ENCODE measurements at places on chromosomes 11 and 22.

- no peak for DNase-seq
These were observed 33.5 kb upstream of the GNAZ start for GRCh38 chr22:23036684-23037428.

- no peak for DNase-seq
These were observed 83.6 kb upstream of the LRRC55 start for GRCh38 chr11:57098191-57098590.

DNA sequence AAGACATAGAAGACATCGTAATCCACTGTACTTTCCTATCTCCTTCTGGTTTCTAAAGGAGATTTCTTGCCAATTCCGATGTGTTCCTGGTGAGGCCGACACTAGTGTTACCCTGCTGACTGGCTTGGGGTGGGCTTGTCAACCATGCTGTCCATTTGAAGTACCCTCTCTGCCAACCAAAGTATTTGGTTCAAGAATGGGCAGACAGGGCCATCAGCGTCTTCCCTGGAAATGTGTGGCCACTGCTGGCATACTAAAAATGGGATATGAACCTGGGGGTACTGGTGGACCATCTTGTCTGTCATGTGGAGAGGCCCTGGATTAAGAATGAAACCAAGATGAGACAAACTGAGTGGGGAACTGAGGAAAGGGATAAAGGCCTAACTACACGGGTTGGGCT, 1.8 kb upstream of the VSTM5 start:
- no peak for DNase-seq

DNA sequence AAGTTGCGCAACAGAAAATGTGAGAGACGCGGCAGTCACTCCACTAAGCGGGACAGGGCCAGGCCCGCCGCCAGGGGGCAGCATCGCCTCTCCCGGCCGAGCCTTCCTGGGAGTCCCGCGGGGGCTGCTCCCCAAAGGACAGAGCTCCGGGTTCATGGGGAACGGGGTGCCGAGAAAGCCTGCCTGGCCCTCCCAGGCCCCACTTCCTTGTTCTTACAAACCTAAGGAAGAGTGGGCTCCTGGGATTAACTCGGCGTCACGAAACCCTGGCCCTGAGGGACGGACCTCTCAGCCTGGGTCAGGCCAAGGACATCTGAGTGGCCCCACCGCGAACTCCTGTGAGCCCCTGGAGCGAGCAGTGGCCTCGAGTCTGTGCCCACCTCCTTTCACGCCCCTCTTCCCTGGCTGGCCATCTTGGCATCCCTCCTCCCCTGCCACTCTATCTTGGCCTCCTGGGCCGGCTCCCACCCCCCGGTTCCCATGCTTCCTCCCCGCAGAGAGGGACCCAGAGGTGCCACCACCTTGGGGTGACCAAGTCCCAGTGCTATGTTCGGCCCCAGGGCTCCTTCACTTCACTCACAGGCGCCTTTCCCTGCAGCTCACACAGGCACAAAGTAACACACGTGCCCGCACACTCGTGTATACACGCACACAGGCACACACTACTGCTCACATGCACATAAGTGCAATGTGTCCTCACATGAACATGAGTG, 99.9 kb upstream of the FGF3 start:
- DNase-seq, result peak; percentile 24

DNA sequence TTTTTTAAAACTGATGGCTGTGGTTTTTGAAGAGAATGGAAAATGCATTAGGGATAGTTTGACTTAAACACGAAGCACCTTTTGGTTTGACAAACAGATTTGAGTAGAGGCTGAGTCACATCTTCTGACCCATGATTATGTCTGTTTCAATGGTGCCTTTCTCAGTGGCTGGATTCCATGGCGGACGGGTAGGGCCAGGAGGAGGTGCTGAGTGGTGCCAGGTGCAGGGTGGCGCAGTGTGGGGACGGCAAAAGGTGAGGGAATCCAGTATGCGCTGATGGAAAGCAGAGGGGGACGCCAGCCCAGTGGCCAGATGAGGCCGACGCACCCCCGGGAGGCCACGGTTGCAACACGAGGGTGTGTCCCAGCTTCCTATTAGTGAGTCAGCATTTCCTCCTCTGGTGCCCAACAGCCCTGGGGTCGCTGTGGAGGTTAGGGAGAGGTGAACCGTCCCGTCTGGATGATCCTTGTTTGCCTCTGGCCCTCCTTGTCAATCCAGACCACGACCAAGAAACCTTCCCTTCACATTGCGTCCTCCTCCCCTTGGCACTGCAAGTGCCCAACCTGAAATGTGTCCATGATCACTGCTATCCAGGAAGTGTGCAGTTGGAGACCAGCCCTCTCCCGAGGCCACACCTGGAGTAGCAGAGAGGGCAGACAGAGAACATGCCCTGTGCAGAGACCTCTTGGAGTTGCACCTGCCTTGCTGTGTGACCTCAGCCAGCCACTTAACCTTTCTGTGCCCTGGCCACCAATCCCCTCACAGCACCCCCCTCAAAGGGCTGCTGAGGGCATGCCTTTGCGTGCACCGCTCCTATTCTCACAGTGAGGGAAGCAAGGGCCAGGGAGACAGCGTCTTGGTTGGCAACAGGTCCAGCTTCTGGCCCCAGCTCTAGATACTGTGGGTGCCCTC, 32.5 kb upstream of the ATXN10 start:
- no peak for DNase-seq

- DNase-seq, result no peak
These were observed 5.7 kb upstream of the LSP1 start for GRCh38 chr11:1847006-1847735.

GRCh38 chr22:35629406-35630216, 12.5 kb upstream of the MB start:
- DNase-seq, result peak; percentile 91

DNA sequence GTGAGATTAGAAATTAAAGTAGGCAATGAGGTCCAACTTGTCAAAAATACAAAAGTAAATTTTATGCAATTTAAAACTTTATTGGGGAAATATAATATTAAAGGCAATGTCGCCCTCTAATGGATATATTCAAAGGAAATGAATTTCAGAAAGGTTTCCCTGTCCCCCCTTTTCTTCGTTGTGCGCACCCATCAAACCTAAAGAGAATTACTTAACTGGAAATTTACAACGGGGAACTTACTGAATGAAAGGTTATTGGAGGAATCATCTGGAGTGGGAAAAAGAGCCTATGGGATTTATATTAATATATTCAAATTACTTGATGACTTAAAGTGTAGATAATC, 1.7 kb upstream of the ABTB2 start:
- DNase-seq, result no peak

GRCh38 chr22:28983190-28983589, 78.4 kb downstream of the C22orf31 start:
- no peak for DNase-seq

GRCh38 chr11:115873813-115874212, 369.6 kb upstream of the CADM1 start:
- no peak for DNase-seq

- no peak for DNase-seq
These were observed 51.4 kb downstream of the GRIK4 start for GRCh38 chr11:120562806-120563425.

DNA sequence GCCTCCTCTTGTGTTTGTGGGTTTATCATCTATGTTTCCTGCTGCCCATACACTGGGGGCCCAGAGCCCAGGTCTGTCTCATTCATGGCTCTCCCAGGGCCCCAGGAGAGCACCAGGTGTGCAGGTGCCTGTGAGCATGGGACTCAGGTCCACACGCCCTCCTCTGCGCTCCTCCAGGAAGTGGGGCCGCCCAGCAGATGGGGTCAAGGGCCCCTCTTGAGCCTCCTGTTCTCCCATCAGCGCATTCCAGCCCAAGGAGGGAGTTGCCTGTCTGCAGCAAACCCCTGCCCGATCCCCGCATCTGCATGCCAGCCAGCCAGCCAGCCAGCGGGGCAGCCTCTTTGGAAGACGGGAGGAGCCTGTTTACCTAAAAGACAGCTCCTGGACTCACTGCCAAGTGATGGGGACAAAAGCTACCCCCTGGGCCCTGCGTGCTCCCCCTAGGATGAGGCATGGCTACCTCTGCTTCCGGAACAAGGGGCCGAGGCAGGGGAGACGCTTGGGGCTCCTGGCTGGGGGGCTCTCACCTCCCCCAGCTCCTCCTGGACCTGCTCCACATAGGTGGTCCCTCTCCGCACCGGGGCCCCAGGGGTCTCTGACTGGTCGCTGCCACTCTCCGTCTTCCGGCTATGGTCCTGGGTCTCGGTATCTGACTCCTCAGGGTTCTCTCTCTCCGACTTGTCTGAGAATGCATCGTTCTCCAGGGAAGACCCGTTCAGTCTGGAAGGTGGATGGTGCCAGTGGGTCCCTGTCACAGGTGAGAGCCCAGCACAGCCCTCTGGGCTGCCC, 49.7 kb upstream of the CARS1 start:
- DNase-seq, result no peak

DNA sequence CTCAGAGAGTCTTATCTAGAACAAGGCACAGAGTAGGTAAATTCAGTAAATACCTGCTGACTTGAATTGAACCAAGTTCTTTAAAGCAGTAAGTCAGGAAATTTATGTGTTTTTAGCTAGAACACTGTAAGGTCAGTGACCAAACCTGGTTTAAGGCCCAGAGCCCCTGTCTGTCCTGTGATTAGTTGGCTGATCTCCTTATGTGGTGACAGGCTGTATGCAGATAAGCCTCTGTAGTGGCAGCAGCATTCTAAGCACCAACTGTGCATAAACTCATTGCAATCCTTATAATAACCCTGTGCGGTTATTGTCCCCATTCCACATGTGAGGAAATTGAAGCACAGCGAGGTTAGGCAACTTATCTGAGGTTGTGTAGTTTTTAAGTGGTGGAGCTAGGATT, 40.5 kb downstream of the FBXO7 start:
- no peak for DNase-seq

GRCh38 chr11:95070471-95070870, 3.8 kb downstream of the SRSF8 start:
- DNase-seq, result no peak

GRCh38 chr11:66715346-66716085, 13.5 kb downstream of the SPTBN2 start:
- no peak for DNase-seq

- no peak for DNase-seq
These were observed 11.6 kb upstream of the MTFP1 start for GRCh38 chr22:30413745-30414524.

DNA sequence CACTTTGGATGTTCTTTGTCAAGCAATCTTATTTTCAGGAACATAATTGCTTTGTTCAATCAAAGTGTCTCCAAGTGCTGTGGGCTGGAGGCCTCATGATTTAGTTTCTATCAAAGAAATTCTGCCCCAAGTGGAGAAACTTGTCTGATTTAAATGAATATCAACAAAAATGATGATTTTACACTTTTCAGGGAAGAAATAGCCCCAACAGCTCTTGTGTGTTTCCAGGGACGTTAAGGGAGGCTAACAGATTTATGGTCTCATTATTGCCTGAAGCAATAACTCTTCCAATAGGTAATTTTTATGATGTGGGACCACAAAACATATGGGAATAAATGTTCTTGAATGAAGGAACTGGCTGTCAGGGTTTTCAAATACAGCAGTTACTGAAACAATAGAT, 699.1 kb downstream of the FAM181B start:
- no peak for DNase-seq

- no peak for DNase-seq
These were observed 311.2 kb upstream of the FAT3 start for GRCh38 chr11:91913407-91913806.

DNA sequence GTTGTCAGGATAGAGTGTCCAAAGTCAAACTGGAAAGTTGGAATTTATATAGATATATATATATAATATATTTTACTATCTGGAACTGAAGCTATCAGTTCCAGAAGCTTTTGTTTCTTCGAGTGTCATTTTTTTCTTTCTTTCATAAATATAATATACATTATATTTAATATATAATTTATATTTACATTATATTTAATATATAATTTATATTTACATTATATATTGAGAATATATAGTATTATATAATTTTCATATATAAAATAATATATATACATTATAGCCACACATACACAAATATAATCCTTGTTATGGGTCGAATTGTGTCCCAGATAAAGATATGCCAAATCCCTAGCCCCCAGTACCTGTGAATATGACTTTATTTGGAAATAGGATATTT, 842.3 kb upstream of the LRRC4C start:
- no peak for DNase-seq

DNA sequence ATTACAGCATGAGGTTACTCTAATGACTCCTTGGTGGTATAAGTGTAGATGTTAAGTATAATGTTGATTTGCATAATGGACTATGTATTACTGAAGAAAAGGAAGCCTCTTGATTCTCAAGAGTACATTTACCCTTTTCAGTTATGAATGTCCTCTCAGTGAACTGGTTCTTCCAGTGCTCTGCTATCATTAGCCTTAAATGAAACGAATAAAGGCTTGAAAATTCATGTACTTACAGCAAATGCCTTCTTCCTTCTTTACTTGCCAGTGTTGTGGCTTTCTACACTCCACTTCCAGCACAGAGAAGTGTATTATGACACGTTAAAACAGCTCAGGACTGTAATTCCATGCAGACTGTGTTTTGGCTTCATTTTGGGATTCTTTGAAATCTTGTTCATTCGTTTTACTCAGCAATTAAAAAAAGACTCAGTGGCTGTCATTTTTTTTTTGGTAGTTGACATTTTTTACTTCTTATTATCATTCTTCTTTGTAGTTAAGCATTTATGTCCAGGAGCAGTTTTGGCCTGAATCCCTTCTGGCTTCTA, 96.9 kb downstream of the MTMR3 start:
- no peak for DNase-seq

- DNase-seq, result no peak
These were observed 113.2 kb downstream of the NECTIN1 start for GRCh38 chr11:119615882-119616196.

DNA sequence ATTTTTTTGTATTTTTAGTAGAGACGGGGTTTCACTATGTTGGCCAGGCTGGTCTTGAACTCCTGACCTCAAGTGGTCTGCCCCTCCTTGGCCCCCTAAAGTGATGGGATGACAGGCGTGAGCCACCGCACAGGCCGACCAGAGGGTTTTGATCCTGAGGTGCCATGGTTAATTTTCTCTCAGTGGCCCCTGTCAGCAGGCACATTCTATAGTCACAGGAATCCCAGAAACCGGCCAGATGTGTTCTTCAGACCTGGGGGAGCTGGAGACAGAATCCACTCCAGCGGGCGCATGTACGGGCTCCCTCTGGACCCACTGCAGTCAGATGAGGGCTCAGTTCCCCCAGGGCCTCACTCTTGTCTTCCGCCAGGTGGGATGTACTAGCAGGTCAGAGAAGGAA, 17.0 kb downstream of the IGLL1 start:
- DNase-seq, result no peak

DNA sequence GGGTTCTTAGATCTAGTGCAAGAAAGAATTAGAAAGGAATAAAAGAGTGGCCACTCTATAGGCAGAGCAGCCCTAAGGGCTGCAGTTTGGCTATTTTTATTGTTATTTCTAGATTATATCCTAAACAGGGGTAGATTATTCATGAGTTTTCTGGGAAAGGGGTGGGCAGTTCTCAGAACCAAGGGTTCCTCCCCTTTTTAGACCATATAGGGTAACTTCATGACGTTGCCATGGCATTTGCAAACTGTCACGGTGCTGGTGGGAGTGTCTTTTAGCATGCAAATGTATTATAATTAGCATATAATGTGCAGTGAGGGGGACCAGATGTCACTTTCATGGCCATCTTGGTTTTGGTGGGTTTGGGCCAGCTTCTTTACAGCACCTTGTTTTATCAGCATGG, 44.6 kb downstream of the METTL15 start:
- DNase-seq, result no peak

- DNase-seq, result no peak
These were observed 5.4 kb downstream of the MYO18B start for GRCh38 chr22:25747245-25747944.

GRCh38 chr11:125114518-125114917, 3.1 kb upstream of the TMEM218 start:
- no peak for DNase-seq

GRCh38 chr11:91209751-91210150, 986.9 kb upstream of the CHORDC1 start:
- no peak for DNase-seq

- no peak for DNase-seq
These were observed 7.1 kb upstream of the FLI1 start for GRCh38 chr11:128686745-128687177.
